ENCODE measurements at places on chromosomes 5 and 9. TPM values are rescaled to one million over a fixed set of nuclear protein-coding genes. Genes with fewer than 3 reads are reported as not detected.

The HRH2 gene
- total RNA-seq, result not detected

The OR1J2 gene
- not detected for total RNA-seq

The HMMR gene
- 29.6 TPM for total RNA-seq

The IRX4 gene
- total RNA-seq, result not detected

Data from smooth muscle cell of the umbilical artery (primary cell).